ENCODE measurements at places on chromosomes 11 and 22. TPM values are rescaled to one million over a fixed set of nuclear protein-coding genes. Genes with fewer than 3 reads are reported as not detected.

Gene CYTH4
- not detected for total RNA-seq

Gene ANO9
- not detected for total RNA-seq

Gene KDM4E
- not detected for total RNA-seq

Gene UQCR10
- total RNA-seq, result 94.0 TPM

Gene ACTN3
- 0.18 TPM for total RNA-seq

Gene MYO18B
- total RNA-seq, result not detected

Gene WNT11
- not detected for total RNA-seq

Gene GTSE1
- 57.2 TPM for total RNA-seq

Gene TMEM86A
- total RNA-seq, result 2.6 TPM

Gene LTBP3
- total RNA-seq, result 120 TPM

Gene APLNR
- total RNA-seq, result 0.09 TPM

Gene OR5D14
- not detected for total RNA-seq

Gene FOLR2
- not detected for total RNA-seq

Gene MPEG1
- not detected for total RNA-seq

Gene IL18BP
- total RNA-seq, result 12.9 TPM

Gene HEPHL1
- not detected for total RNA-seq

Gene RTN4RL2
- 0.83 TPM for total RNA-seq

Gene POU2AF2
- not detected for total RNA-seq

Gene TEX12
- 0.46 TPM for total RNA-seq

Gene RIC3
- not detected for total RNA-seq

Gene OR6T1
- total RNA-seq, result not detected

Gene CDC45
- total RNA-seq, result 44.7 TPM

Gene MFNG
- total RNA-seq, result 188 TPM

Gene RIBC2
- 5.7 TPM for total RNA-seq

Gene C11orf97
- not detected for total RNA-seq

Gene GLYAT
- not detected for total RNA-seq

Gene MPZL3
- 7.0 TPM for total RNA-seq

Gene XRRA1
- total RNA-seq, result 11.2 TPM

Gene HORMAD2
- not detected for total RNA-seq

Gene MRGPRX4
- not detected for total RNA-seq

Gene RAG1
- 1.2 TPM for total RNA-seq

Gene MORC2
- 34.7 TPM for total RNA-seq

Gene KCNJ5
- total RNA-seq, result 0.14 TPM

Gene WT1
- total RNA-seq, result not detected

Gene MMP12
- total RNA-seq, result not detected

Gene POLR3H
- 39.4 TPM for total RNA-seq

Gene PNPLA5
- total RNA-seq, result not detected

Gene DUSP8
- 8.7 TPM for total RNA-seq

Gene EIF4ENIF1
- total RNA-seq, result 38.7 TPM
